Hair follicle dermal papilla cell (primary cell): ENCODE measurements at places on chromosomes 5 and 9. TPM values are rescaled to one million over a fixed set of nuclear protein-coding genes. Genes with fewer than 3 reads are reported as not detected.

The PCAT7 gene
- total RNA-seq, result not detected in 2 replicates

The PLPPR1 gene
- not detected in 2 replicates for total RNA-seq

The PHYHD1 gene
- total RNA-seq, result 8.8 and 17.7 TPM in 2 replicates

The CEP72 gene
- 1.5 and 2.1 TPM in 2 replicates for total RNA-seq

The HSD17B3 gene
- total RNA-seq, result not detected in 2 replicates

The PDE6A gene
- total RNA-seq, result not detected in 2 replicates

The PKD2L2 gene
- total RNA-seq, result not detected in 2 replicates

The SPINK13 gene
- total RNA-seq, result not detected in 2 replicates

The CCDC152 gene
- total RNA-seq, result 2.2 and 2.8 TPM in 2 replicates

The SH3GL2 gene
- 0.12 TPM in 1 of 2 replicates, not detected in the other for total RNA-seq

The MYMK gene
- total RNA-seq, result not detected in 2 replicates

The LTC4S gene
- total RNA-seq, result 1.6 and 2.2 TPM in 2 replicates

The DRD1 gene
- total RNA-seq, result under 0.01 and 0.36 TPM in 2 replicates

The MARCHF6 gene
- total RNA-seq, result 51.0 and 58.4 TPM in 2 replicates

The TMEM174 gene
- total RNA-seq, result not detected in 2 replicates

The EDIL3 gene
- total RNA-seq, result 70.1 and 120 TPM in 2 replicates

The SPATA31E1 gene
- not detected in 2 replicates for total RNA-seq

The RFESD gene
- total RNA-seq, result 1.5 and 1.7 TPM in 2 replicates

The KIF12 gene
- total RNA-seq, result under 0.01 and 0.12 TPM in 2 replicates

The C8G gene
- total RNA-seq, result 1.1 TPM in 1 of 2 replicates, not detected in the other

The PROB1 gene
- total RNA-seq, result 1.9 and 2.4 TPM in 2 replicates

The EGR1 gene
- 0.97 and 2.4 TPM in 2 replicates for total RNA-seq

The TAF11L5 gene
- not detected in 2 replicates for total RNA-seq

The SEMA6A gene
- 1.1 and 1.5 TPM in 2 replicates for total RNA-seq

The SWI5 gene
- 16.6 and 18.0 TPM in 2 replicates for total RNA-seq

The FRMPD1 gene
- not detected in 2 replicates for total RNA-seq

The MAML1 gene
- 12.9 and 16.2 TPM in 2 replicates for total RNA-seq

The TNC gene
- 766 and 1,310 TPM in 2 replicates for total RNA-seq

The ANKRD34B gene
- not detected in 2 replicates for total RNA-seq

The FOXD4L3 gene
- 0.49 TPM in 1 of 2 replicates, not detected in the other for total RNA-seq

The PDCD1LG2 gene
- 20.1 and 21.5 TPM in 2 replicates for total RNA-seq

The SPAAR gene
- not detected in 2 replicates for total RNA-seq

The EIF4EBP3 gene
- 1.5 and 3.4 TPM in 2 replicates for total RNA-seq

The PCDHAC1 gene
- total RNA-seq, result 0.36 and 0.49 TPM in 2 replicates

The CAAP1 gene
- 13.3 and 19.7 TPM in 2 replicates for total RNA-seq

The FBP2 gene
- total RNA-seq, result not detected in 2 replicates
